Nucleus accumbens (tissue), 56 donors: ENCODE measurements at places on chromosomes 5 and 9.

DNA sequence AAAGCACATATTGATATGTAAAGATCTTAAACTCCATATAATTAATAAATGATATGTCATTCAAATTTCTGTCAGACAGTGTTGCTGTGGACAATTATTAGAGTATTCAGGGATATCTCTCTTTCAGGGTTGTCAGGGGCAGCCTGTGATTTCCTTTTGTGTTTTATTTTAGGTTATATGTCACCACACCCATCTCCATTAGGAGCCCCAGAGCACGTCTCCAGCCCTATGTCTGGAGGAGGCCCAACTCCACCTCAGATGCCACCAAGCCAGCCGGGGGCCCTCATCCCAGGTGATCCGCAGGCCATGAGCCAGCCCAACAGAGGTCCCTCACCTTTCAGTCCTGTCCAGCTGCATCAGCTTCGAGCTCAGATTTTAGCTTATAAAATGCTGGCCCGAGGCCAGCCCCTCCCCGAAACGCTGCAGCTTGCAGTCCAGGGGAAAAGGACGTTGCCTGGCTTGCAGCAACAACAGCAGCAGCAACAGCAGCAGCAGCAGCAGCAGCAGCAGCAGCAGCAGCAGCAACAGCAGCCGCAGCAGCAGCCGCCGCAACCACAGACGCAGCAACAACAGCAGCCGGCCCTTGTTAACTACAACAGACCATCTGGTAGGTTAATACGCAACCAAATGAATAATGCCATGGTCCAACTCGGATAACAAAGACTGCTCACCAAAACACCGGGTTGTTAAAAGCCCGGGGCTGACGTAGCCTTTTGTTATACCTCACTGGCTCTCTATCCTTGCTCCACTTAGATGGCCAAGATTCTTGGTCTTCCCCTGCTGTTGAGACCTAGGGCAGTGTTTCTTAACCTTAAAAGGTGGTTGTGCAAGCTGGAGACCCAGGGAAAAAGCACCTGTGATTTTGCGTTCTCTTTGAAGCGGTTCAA, 24.4 kb downstream of the SMARCA2 start:
- DNase-seq = no peak

GRCh38 chr9:126017758-126018157, 270.6 kb downstream of the PBX3 start:
- DNase-seq = no peak

GRCh38 chr9:96256800-96257199, 45.2 kb downstream of the HSD17B3 start:
- DNase-seq = no peak

- DNase-seq = no peak
These were observed 85.0 kb downstream of the LURAP1L start for GRCh38 chr9:12859704-12860251.

- no peak for DNase-seq
These were observed 275.9 kb downstream of the ACTL7B start for GRCh38 chr9:108579757-108580439.

DNA sequence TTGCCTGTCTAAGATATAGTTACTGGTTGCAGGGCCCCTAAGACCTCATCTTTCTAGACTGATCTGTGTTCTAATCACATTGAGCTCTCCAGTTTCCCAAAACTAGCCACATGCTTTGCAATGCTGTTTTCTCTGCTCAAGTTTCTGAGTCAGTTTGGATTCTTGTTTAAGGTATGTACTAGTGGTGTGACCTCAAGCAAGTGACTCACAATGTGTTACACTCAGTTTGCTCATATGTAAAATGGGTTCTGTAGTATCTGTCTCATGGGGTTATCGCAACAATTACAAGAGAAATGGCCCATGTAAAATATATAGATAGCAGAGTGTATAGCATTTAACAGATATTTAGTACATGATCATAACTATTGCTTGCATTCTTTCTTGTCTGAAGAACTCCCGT, 153.1 kb upstream of the ELL2 start:
- no peak for DNase-seq

- peak; percentile 51 for DNase-seq
These were observed 404 bp downstream of the MRNIP start for GRCh38 chr5:179858241-179858585.

GRCh38 chr5:95770830-95771708, 39.9 kb downstream of the RHOBTB3 start:
- DNase-seq = no peak

DNA sequence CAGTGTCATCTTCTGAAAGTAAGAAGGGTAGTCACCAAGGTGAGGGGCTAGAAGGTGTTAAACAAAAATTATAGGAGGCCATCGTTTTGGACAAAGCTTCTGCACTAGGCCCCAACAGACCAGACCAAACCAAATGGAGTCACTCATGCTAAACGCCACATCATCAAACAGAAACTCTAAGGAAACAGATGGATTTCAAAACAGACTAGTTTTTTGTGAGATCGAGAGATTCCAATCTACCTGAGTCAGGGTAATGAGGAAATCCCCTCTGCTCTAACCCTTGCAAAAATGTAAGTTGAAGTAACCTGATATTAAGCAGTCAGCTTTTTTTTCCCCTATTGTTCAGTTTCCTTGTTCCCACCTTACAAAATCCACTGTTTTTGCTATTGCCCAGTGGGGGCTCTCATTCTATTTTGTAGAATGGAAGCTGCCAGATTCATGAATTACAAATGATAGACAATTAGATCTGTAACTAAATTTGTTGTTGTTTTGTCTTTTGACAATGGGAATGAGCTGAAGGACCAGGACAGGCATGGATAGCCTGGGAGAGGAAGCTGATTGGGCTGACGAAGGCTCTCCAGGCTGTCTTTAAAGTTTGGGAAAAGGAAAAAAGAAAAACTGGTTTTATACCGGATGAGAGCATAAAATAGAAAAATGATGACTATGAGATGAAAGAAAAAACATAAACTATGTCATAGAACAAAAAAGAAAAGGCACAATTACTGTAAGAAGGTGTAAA, 94.7 kb upstream of the ADAMTSL1 start:
- no peak for DNase-seq

DNA sequence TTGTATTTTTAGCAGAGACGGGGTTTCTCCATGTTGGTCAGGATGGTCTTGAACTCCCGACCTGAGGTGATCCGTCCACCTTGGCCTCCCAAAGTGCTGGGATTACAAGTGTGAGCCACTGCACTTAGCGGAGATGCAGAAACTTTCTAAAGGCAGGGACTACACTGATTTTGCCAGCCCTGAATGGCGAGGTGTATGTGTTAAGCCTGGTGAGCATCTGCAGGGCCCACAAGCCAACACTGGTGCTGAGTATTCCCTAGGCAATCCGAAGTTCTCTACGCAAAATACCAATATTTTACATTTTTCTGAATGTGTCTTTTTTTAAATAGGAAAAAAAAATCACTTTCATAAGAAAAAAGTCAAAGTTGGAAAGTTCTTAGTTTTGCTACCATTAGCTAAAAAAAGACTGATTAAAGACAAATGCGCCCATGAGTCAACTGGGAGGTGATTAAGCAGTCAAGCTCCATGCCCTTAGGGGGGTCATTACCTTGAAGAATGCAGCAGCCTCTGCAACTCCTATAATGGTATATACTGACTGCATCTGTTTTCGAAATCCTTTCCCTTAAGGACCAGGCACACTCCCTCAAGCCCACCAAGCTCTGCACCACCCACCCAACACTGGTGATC, 502.8 kb downstream of the BNC2 start:
- no peak for DNase-seq

GRCh38 chr9:5518937-5519319, 8.6 kb downstream of the PDCD1LG2 start:
- DNase-seq = no peak

GRCh38 chr9:72207278-72207677, 58.0 kb downstream of the GDA start:
- DNase-seq = no peak

- no peak for DNase-seq
These were observed 349.6 kb downstream of the SLIT3 start for GRCh38 chr5:168951356-168951755.

- DNase-seq = no peak
These were observed 174.2 kb upstream of the IER5L start for GRCh38 chr9:129352146-129352865.

- no peak for DNase-seq
These were observed 31.6 kb downstream of the LRRTM2 start for GRCh38 chr5:138843316-138844124.

- no peak for DNase-seq
These were observed 511 bp downstream of the SEMA5A start for GRCh38 chr5:9545136-9545991.

GRCh38 chr9:120416781-120417427, 163.1 kb downstream of the CDK5RAP2 start:
- DNase-seq = no peak

DNA sequence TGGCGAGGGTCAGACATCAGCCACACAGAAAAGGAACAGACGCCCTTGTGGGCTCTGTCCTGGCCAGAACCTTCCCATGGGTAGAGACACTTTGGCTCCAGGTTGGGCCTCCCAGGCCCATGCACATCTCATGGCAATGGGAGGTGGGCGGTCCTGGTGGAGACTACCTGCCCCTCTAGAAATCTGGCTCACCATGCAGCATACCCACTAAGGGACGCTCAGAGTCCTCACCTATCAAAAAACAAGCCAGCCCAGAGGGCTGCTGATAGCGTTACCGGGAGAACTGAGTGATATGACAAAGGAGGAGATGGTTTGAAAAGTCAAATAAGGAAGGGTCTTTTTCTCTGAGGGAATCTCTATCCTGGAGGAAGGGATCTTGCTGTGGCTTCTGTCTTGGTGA, 62.1 kb downstream of the C5orf15 start:
- DNase-seq = no peak

GRCh38 chr9:132238026-132238972, 76.4 kb downstream of the NTNG2 start:
- DNase-seq = no peak

GRCh38 chr5:112063856-112064255, 306.9 kb upstream of the NREP start:
- DNase-seq = no peak

DNA sequence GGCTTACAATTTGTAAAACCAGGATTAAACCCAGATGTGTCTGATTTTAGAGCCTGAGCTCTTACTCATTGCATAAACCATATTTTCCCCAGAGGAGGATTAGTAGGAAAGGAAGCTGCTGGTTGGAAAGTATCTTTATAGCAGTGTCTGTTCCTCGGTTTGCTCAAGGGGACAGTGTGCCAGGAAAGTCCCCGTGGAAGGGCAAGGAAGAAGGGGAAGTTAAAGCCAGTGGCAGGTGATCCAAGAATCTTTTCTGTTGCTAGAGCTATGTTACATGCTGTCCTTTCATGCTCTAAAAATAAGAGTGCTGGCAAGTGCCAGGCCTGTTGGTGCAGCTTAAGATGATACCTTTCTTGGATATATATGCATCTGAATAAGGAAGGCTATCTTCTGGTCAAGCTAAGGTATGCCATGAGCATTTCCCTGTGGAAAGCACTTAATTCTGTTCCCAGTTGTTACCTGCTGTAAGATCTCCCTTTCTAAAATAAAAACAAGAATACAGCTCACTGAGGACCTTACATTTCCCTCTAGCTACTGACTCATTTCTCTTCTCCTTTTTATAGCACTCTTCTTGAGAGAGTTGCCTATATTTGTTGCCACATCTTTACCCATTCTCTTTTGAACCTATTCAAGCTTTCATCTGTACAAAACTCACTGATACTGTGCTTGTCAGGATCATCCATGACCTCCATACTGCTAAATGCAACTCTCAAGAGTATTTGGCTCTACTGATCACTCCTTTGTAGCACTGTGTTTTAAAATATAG, 8.0 kb downstream of the PDCD1LG2 start:
- no peak for DNase-seq

DNA sequence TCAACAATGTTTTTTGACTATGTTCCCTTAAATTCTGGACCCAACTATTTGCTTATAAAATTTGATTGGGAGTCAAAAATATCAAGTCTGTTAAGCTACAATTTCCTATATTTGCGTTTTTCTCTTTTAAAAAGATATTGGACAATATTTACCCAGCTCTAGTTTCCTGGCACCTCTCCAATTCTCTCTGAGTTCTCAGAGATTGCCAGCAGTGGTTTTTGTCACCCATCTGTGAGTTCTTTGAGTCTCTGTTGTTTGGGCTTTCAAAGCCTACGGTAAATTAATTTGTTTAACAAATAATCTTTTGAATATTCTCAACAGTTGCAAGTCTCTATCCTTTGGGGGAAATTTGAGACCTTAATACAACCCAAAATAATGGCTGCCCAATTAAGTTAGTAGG, 174.2 kb upstream of the PUM3 start:
- DNase-seq = no peak
